ENCODE measurements at places on chromosomes 1 and 21. TPM values are rescaled to one million over a fixed set of nuclear protein-coding genes. Genes with fewer than 3 reads are reported as not detected.

GRCh38 chr1:14516974-14517840 lies 81.3 kb upstream of the KAZN start:
- peak; percentile 97 for DNase-seq

The MCOLN3 gene
- polyA plus RNA-seq = 1.7 TPM

- DNase-seq = peak; percentile 53
These were observed 2.6 kb upstream of the NECTIN4 start for GRCh38 chr1:161091796-161092507.

DNA sequence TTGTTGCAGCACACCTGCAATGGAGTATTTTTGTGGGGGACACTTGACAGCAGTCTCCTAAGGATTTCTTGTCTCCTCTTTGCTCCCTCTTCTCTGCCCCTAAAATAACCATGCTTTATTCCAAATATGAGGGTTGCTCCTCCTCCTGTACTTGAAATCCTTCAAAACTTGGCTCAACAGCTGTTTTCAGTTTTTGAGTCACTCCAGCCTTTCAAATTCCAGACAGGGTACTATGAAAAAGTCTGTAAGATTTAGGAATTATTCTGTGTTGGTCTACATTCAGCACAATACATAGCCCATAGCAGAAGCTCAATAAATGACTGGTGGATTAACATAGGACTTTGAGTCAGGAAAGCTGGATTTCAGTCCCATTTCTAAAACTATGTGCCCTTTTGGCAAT lies 5.5 kb downstream of the AP4B1 start:
- DNase-seq = no peak

- no peak for DNase-seq
These were observed 45.4 kb upstream of the LRRN2 start for GRCh38 chr1:204730826-204731459.

Data from fibroblast of lung (primary cell).